Forelimb muscle (tissue), 1 donor: ENCODE measurements at places on chromosomes 2 and 18.

GRCh38 chr2:46229134-46230063, 67.8 kb upstream of the EPAS1 start:
- DNase-seq = no peak

GRCh38 chr2:64839844-64840243, 149.4 kb upstream of the SLC1A4 start:
- no peak for DNase-seq

GRCh38 chr18:79468119-79468789, 72.5 kb downstream of the NFATC1 start:
- no peak for DNase-seq

GRCh38 chr2:231197706-231198290, 633 bp upstream of the ARMC9 start:
- DNase-seq = no peak

DNA sequence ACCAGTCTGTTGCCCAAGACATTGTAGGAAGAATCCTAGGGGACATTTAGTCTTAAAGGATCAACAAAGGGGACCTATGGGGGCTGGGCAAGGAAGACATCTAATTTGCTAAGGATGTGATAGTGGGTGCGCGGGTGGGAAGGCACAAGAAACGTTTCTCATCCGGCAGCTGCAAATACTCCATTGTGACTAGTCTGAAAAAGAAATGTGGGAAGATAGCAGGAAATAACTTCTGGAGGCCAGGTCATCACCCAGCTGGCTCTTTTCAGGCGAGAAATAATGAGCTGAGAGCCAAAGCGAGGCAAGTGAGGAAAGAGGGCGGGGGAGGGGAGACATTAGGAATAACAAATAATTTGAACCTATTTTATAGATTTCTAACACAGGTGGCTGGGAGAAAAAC, 70.3 kb upstream of the NCK2 start:
- DNase-seq = no peak

DNA sequence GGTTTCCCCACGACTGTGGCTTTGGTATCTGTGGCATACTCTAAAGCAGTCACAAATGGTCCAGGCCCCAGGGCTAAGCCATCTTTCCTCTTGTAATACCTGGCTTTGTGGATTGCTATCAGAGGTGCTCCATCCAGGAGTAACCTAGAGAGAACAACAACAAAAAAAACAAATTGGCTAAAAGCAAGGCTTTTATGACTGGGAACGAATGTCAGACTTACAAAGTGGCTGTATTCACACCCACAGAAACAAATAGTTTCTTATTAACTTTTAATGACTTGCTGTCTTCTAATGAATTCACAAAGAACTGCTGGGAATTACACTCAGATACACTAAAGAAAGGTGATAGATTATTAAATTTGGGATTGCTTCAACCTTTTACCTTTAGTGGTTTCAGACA, 35.1 kb downstream of the HDHD2 start:
- no peak for DNase-seq

DNA sequence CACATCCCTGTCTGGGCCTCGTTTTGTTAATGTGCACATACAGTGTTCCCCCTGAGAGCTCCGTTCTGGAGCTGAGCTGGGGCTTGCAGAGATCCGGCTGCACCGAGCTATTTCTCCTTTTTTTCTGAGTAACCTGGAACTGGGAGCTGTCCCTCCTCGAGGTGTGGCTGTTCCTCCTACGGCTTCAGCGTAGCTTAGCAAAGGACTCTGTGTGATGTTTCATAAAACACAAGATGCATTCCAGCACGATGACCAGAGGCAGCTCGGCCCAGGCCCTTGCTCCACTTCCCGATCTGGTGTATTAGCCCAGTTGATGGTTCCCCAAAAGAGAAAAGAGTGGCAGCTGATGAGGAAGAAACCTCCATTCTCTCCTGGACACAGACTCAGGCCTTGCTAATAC, 103.0 kb downstream of the FAM210A start:
- DNase-seq = no peak

DNA sequence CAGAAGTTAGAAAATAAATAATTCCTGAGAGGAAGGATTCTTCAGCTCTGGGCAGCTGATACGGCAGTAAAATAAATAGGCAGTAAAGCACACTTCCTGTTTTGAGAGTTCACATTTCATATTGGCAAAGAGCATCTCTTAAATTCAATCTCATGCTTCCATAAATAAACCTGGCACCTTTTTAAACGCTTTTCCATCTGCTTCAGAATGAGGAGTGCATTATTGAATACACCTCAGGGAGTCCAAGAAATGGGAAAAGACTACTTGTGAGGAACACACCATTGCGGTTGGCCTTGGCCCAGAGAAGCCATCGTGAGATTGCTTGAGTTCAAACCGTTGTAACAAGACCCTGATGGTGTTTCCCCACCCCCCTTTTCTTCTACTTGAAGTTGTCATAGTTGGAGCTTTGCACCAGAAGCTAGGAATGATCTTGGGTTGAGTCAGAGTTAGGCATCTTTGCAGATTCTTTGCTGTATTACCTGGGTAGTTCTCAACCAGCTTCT, 123.9 kb downstream of the RDH14 start:
- no peak for DNase-seq

DNA sequence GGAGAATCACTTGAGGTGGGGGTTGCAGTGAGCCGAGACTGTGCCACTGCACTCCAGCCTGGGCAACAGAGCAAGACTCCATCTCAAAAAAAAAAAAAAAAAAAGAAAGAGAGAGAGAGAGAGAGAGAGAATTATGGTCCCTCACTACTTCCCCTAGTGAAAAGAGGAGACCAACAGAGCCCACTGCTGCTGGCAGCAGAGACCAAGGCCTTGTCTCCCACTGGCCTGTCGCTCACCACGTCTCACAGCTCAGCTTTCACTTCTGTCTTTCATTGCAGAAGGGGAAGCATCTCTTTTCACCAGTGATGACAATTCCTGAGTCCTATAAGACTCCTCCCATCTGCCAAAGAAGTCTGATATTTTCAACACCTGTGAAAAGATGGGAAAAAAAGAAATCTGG, 81.3 kb downstream of the CLHC1 start:
- no peak for DNase-seq

- peak; percentile 34 for DNase-seq
These were observed 412 bp upstream of the NCK2 start for GRCh38 chr2:105744091-105744908.

DNA sequence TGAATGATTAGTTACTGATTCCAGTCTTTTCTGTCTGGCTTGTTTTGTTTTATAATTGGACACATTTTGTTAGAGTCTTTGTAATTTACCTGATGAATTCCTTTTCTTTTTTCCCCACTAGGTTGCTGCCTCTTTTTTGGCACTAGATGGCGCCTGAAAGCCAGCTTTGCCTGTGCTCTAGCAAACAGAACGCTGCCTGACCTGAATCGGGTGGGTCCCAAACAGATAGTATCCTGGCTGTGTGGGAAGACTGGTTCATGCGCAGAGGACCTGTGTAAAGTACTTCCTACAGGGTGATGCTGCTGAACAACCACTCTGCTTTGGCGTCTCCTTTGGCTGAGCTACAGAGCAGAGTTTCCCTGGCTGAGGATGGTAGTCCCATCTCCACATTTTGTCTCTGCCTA, 288.2 kb downstream of the IKZF2 start:
- no peak for DNase-seq

- DNase-seq = no peak
These were observed 118.2 kb downstream of the ZNF516 start for GRCh38 chr18:76376668-76377358.

- no peak for DNase-seq
These were observed 98.7 kb downstream of the EPHA4 start for GRCh38 chr2:221473451-221473850.

DNA sequence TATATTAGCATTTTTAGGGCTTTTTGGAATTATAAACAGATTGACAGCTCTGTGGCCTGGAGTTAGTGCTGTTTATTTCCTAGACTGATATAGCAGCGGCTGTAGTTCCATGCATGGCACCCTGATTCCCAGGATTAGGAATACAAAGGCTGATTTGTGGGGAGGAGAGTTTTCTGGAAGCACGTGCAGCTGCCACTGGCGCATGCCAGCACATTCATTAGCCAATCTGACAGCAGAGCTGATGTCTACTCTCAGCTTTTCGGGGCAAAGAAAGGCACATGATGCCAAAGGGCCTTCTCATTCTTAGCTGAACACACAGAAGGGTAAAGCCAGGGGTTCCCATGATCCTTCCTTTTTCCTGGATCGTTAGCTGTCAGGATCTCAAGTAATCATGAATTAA, 45.7 kb upstream of the RAPH1 start:
- DNase-seq = no peak

GRCh38 chr2:203584784-203585183, 49.7 kb upstream of the RAPH1 start:
- DNase-seq = no peak

GRCh38 chr2:120005834-120006521, 6.9 kb upstream of the EPB41L5 start:
- no peak for DNase-seq

- DNase-seq = peak; percentile 49
These were observed 267.4 kb downstream of the PHLPP1 start for GRCh38 chr18:62982600-62983251.

GRCh38 chr2:166627893-166628292, 133.8 kb upstream of the SCN7A start:
- DNase-seq = no peak

GRCh38 chr2:144560251-144560650, 40.3 kb upstream of the ZEB2 start:
- DNase-seq = no peak

DNA sequence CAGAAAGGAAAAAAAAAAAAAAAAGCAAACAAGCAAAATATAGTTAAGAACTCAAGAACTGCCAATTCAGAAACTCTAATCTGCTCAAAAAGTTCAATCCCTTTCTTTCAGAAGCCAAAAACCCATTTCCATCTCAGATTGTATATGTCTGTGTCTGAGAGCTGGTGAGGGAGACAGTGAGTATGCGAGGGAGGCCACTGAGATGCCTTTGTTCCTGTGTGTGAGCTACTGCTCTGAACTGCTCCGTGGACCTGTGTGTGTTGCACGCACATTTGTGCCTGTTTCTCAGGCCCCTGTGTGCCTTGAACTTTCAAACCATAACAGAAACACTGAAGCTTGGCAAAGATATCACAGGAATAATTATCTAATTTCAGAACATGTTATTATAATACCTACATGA, 2.5 kb upstream of the PKDCC start:
- no peak for DNase-seq

- DNase-seq = no peak
These were observed 5.4 kb downstream of the IRS1 start for GRCh38 chr2:226794196-226794661.

DNA sequence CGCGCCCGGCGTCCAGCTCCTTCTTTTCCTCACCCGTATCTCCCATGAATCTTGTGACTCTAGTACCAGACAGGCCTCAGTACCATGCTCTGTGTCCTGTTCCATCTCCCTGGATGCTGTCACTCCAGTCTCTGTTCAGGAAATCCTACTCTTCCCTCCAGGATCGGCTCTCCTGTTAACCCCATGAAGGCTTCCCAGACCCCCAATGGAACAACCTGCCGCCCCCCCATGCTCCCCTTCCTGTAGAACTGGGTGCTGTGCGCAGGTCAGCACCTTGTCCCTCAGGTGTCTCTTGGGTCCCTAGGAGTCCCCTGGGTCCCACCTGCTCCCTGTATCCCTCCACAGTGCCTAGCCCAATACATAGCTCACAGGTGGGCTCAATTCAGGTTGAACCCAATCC, 41.3 kb downstream of the MYCN start:
- DNase-seq = no peak

- no peak for DNase-seq
These were observed 342.9 kb downstream of the LRATD1 start for GRCh38 chr2:14975381-14975780.

- DNase-seq = no peak
These were observed 94.3 kb upstream of the TWSG1 start for GRCh38 chr18:9240270-9240669.

GRCh38 chr2:201882353-201883090, 76.2 kb downstream of the CDK15 start:
- DNase-seq = no peak

DNA sequence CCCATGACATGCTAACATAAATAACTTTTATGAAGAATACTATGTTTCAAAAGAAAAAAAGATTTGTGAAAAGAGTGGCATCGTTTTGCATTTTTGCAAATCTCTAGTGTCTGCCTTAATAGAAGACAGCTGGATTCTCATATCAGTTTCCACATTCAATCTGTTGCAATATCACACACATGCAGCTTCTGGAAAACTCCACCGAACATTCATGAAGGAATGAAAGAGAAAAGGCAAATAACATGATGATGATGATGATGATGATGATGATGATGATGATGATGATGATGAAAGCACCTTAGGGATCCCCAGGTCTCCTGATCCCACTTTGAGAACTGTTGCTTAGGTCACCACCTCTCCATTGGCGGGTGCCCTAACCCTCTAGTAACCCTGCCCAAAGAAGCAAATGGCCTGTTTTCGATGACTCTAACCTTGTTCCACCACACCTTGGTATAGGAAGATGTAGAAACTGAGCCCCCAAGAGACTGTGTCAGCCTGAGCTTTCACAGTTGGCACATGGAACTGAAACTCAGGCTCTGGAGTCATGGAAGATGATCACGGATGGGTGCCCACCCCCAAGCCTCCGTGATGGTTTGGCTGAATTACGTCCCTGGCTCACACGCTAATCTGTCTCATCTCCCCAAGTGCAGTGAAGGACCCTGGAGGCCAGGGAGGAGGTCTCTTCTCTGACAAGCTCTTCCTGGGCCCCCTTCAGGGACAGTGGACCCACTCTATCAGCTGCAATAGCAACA, 80.1 kb upstream of the SMAD7 start:
- no peak for DNase-seq

GRCh38 chr2:187920511-187920910, 366.3 kb upstream of the TFPI start:
- DNase-seq = no peak

- no peak for DNase-seq
These were observed 230.2 kb downstream of the CDCA7 start for GRCh38 chr2:173584676-173585458.

- DNase-seq = no peak
These were observed 39.5 kb downstream of the STK39 start for GRCh38 chr2:168207851-168208250.

DNA sequence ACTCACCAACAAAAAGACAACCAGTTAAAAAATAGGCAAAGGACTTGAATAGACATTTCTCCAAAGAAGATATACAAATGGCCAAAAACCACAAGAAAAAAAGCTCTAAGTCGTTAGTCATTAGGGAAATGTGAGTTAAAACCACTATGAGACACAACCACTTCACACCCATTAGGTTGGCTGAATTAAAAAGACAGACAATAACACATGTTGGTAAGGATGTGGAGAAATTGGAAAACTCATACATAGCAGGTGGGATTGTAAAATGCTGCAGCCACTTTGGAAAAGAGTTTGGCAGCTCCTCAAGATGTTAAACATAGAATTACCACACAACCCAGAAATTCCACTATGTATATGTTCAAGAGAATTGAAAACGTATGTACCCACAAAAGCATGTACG, 117.6 kb upstream of the SPATS2L start:
- DNase-seq = no peak

GRCh38 chr2:174004905-174005605, 39.9 kb upstream of the SP3 start:
- DNase-seq = no peak

DNA sequence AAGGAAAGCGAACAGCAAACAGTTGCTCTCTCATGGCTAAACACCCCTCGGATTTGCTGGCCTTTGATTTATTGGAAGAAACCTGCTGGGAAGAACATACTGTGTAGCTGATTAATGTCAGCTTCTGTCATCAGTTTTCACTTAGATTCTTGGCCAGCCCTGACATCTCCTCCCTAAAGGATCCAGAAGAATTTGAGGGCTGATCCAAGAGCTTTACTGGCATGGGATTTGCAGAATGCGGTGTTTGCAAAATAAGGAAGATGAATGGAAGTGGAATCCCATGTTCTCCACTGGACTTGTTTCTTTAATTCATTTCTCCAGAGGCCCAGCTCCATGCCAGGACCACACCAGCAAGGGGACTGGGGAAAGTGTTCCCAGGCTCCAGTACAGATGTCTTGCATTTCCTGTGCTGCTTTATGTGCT, 80.5 kb downstream of the RDH14 start:
- DNase-seq = no peak
